Breast epithelium (tissue), 4 donors: ENCODE measurements at places on chromosomes 1 and 21.
A peak's percentile ranks its signal among the peaks of the same experiment; 100 is the strongest.

DNA sequence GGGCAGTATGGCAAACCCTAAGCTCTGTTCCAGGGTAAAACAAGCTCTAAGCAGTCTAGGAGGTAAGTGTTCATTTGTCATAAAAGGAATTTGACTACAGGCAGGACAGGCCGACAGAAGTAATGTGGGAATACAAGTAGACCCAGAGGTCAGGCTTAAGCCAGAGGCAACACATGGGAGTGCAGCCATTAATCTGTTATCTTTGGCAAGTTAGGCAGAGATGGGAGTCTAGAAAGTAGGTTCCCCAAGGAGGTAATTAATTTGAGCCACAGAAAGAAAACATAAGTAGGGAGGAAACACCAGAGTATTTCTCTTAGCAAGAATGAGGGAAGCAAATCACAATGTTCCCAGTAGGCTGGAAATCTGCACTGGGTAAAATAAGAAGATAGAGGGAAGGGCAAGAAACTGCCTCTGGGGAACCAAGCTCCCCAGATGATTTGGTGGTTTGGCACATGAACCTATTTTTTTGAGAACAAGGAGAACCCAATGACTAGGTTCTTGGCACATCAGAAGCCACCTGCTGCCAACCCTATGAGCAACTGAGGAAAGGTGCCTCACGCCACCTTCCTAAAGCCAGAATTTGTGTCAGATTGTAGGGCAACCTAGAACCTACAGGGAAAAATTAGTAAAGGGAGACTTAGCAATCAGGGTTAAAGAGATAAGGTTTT, 636.4 kb upstream of the PLXNA2 start:
- peak; percentile 36 for DNase-seq

DNA sequence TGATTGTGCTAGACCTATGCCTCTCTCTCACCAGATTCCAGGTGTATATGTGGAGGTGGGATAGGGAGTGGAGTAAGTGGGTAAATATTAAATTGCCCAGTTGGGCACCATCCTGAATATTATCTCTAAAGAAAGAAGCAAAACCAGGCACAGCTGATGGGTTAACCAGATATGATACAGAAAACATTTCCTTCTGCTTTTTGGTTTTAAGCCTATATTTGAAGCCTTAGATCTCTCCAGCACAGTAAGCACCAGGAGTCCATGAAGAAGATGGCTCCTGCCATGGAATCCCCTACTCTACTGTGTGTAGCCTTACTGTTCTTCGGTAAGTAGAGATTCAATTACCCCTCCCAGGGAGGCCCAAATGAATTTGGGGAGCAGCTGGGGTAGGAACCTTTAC, at the start of gene FCER1A:
TSS of gene FCER1A (plus strand) at position 242 of the 400 bp plus-strand sequence. CDS start at position 271, 29 bp downstream.
- DNase-seq: no peak

GRCh38 chr21:33739701-33740100, 97.4 kb downstream of the ITSN1 start:
- DNase-seq: no peak

- no peak for DNase-seq
Measured at GRCh38 chr1:162353078-162353477, 23.6 kb downstream of the SPATA46 start.

DNA sequence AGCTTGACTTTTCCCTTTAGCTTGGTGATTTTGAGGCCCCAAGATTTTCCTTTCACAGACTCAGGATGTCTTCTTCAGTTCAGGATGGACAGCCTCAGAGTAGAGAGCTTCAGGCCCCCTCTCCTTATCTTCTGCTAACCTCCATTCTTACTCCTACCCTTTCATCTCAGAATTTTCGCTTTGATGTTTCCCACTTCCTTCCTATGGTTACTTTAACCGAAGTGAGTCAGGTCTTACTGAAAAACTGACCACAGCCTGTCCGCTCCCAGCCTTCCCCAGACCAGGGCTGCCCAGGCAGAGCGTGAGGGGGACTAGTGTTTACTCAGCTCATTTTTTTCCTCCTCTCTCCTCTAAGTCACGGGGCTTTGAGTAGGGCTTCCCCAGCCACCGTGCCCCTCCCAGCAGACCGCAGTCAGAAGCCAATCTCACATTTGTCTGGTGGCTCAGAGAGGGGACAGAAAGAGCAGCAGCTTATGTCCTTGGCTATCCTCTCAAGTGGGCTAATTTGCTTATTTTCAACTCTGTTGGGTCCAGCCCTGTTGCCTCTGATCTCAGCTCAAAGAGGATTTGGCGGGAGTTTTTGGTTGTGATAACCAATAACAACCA, 4.2 kb upstream of the IL19 start:
- no peak for DNase-seq
